ENCODE measurements at places on chromosomes 2 and 18.

GRCh38 chr2:186653511-186653910, 40.3 kb upstream of the FAM171B start:
- no peak for DNase-seq

DNA sequence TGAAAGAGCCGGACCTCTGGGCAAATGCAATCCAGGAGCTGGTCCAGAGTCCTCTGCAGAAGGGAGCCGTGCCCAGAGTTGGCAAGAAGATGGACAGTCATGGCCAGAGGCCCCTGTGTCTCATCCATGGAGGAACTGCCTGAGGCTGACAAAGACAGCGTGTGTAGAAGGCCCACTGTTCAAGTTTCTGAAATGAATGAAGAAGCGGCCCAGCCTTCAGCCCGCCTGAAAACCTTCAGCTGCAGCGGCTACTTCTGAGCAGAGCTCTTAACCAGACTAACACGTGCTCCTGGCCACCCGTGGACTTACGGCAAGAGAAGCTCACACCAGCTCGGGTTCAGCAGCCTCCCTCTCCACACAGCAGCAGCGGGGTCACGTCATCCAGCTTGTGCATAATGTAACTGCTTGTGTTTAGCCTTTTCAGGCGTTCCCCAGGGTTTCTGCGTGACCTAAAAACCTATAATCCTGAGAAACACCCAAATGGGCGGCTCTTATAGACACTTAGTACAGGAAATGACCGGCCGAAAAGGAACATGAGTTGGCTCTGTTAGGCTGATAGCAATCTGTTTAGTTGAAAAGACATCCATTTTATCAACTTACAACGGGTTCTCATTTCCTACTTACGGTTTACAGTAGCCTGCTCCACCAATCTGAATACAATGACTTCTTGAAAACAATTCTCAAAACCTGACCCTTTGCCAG, at the start of gene FAM124B:
Gene FAM124B, minus strand, starts transcription at position 467 of the 702 bp plus-strand sequence. Its CDS starts 339 bp downstream, at position 128.
- DNase-seq: peak; percentile 70

DNA sequence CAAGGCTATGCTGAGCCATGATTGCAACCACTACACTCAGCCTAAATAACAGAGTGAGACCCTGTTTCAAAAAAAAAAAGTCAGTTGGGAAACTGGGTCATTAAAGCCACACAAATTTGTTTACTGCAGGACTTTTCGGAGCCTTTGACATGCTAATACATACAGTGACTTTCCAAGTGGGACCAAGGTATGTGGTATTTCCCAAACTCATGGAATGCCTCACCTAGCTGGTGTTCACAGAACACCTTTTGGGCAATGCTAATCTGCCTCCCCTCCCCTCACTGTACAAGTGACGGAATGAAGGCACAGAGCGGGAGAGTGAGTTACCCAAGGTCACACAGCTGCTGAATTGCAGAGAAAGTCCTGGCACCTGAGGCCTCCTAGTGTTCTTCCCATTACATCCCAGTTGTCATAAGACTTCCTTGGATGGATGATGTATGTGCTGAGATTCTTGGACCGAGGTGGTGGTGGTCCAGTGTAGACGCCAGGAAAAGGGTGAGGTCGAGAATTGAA, 30.7 kb downstream of the ATOH8 start:
- DNase-seq: no peak

- DNase-seq: no peak
Observed at GRCh38 chr2:16464641-16465040, 201.0 kb downstream of the CYRIA start.

DNA sequence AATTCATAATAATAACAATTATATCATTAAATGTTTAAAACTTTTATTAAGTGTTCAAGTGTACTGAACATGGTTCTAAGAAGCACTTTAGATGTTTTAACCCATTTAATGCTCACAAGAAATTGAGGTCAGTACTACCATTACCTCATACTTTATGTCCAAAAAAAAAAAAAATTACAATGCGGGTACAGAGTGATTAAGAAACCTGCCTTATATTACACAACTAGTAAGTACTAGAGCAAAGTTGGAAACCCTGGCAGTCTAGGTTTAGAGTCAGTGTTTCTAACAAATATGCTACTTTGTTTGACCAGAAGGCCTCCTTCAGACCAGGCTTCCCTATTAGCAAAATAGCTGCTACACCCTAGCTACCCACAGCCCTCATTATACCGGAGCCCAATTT, 28.5 kb downstream of the PLEKHM3 start:
- DNase-seq: no peak

DNA sequence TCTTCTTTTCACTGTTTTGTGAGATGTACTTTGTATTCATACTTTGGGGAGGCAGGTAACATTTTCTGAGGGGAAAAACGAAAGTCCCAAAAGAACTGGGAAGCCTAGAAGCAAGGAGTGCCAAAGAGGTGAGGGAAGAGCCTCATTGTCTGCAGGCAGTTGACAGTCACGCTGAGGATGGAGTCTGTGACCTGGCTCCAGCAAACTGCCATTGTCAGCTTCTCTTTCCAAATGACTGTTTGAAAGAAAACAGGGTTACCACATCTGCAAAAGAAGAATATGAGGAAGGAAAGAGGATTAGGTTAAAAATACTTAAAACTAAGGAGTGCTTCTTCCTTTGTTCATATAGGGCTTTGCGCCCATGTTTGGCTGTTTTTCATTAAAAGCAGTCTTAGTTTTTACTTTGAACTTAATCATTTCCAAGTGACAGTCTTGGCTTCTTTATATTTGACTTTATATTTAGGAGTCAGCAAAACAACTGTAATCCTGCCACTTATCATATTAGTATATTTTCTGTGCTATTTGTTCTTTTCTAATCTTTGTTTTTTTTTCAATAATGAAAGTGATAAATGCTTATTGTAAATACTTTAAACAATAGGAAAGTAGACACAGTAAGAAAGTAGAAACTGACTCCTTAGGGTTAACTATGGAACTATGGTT, 35.0 kb downstream of the CERS6 start:
- no peak for DNase-seq

DNA sequence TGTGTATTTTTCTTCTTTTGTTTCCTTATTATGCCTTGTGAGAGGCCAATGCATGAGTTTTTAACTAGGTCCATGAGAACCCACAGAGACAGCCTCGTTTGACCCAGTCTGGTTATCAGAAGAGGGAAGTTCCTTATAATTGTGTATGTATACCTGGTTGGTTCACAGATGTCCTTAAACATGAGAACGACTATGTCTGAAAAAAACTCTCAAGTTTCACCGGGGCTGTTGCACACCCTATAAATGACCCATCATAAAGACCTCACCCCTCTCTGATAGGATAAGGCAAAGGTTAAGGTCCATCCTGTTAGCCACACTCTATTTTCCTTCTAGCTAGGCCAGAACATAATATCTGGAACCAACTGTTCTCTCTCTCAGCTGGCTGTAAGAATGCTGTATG, 42.7 kb upstream of the MSH2 start:
- DNase-seq: no peak

DNA sequence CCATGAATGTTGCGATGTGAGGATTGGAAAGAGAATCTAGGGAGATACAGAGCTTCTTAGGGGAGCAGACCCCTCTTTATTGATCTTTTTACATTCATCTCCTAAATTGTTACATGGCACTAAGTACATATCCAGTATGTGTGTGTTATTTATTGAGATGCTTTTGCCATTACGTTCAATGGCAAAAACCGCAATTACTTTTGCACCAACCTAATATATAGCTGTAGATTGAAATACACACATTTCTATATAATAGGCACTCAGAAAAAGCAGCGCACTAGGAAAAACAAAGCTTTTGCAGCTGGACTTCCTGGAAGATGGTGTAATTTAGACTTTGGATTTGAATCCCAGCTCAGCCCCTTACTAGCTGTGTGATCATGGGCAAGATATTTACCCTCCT, 849.4 kb downstream of the SLC4A3 start:
- DNase-seq: no peak

GRCh38 chr2:100054426-100054825, 88.0 kb downstream of the AFF3 start:
- no peak for DNase-seq

DNA sequence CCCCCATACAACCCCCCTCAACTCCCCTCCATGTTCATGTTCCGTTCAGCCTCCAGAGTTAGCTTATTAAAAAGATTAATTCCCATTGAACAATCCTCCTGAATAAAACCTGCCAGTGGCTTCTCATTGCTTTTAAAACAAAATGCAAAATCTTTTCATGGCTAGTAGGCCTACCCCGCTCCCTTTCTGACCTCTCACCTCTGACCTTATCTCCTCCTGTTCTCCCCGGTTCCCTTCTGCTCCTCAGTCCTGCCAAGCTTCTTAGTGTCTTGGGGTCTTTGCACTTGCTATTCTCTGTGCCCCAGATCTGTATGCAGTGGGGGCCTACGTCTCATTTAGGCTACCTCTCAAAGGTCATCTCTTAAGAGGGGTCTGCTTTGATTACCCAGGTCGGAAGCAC, 64.3 kb downstream of the RHOB start:
- DNase-seq: no peak

DNA sequence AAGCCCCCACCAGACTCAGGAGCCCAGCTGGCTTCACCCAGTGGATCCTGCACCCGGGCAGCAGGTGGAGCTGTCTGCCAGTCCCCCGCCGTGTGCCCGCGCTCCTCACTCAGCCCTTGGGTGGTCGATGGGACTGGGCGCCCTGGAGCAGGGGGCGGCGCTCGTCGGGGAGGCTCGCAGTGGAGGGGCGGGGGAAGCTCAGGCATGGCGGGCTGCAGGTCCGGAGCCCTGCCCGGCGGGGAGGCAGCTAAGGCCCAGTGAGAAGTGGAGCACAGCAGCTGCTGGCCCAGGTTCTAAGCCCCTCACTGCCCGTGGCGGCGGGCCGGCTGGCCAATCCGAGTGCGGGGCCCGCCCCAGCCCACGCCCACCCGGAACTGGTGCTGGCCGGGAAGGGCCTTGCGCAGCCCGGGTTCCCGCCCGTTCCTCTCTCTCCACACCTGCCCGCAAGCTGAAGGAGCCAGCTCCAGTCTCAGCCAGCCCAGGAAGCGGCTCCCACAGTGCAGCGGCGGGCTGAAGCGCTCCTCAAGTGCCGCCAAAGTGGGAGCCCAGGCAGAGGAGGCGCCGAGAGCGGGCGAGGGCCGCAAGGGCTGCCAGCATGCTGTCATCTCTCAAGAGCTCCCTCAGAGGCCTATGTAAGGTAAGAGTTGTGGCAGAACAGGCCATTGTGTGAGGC, 1307.8 kb upstream of the TMEFF2 start:
- no peak for DNase-seq

DNA sequence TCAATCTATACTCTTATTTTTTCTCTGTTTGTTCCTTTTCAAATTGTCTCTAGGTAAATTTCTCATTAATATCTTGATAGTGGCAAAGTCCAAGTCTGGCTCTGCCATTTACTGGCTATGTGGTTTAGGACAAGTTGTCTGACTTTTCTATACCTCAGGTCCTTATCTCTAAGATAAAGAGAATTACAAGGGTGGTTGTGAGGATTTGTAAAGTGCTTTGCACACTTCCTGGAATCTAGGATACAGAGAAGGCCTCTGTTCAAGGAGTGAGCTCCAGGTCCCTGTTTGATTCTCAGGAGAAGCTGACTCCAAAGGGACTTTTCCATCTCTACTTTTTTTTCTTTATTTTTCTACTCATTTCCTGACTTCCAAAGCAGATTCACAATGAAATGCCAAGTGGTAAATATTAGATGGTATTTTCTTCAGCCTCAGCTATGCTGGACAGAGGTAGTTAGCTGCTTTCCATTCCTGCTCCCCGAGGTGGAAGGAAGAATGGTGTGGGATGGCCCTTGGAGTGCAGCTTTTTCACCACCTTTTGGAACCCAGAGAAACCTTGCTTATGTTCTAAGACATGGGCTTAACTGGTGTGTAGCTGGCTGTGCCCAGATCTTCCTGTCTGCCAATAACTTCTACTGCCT, 90.5 kb downstream of the GALNT1 start:
- no peak for DNase-seq

GRCh38 chr2:74206180-74206688, 7.8 kb downstream of the MTHFD2 start:
- DNase-seq: peak; percentile 74

DNA sequence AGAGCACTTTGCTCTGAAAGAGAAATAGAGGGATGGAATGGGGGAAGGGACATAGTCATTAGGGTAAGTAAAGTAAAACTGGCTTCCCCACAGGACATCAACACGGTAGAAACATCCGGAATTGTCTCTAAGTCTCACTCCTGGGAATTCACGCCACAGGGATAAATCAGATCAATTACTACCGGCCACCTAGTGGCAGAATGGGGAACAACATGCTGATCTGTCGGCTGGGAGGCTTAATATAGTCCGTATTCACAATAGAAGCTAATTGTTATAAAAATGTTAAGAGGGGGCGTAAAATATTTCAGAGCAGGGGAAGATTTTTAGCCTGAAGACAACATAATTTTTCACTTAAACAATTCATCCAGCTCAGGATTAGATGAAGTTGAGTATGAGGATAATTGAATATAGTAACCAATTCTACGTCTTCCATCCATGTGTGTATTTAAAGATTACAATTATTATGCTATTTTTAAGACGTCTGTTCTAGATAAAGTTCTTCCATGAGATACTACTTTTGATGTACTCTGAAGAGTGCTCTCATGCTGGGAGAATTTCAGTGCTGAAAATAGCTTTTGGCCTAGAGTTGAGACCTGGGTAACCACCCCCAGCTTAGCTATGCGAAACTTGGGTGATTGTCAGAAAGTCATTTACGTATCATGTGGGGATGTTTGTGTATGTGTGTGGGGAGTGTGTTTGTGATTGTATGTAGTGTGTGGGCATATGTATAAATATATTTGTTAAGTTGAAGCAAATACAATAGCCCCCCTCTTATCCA, 65.7 kb downstream of the LRRTM1 start:
- DNase-seq: peak; percentile 88

- peak; percentile 57 for DNase-seq
Observed at GRCh38 chr2:73070643-73071359, 711 bp downstream of the SFXN5 start.

- DNase-seq: no peak
Observed at GRCh38 chr2:67290451-67291290, 106.5 kb upstream of the ETAA1 start.

DNA sequence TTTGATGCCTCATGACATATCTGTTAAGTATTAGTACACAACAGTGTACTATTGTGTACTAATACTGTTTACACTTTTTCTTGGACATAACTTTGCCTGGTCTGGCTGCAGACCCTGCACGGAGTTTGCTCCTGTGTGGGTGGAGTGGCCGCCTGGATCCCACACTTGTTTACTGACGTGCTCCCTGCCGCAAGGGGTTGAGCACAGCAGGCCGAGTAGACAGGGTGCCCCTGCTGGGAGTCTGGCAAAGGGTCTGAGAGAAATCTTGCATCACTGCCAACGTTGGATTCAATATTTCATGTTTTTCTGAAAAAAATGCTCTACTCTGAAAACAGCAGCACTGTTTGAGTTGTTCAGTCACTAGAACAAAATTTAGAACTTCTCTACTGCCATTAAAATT, 59.0 kb downstream of the PDK1 start:
- no peak for DNase-seq

GRCh38 chr18:22300665-22301636, 116.8 kb downstream of the CTAGE1 start:
- DNase-seq: no peak

GRCh38 chr2:55301277-55301676, 32.2 kb upstream of the MTIF2 start:
- no peak for DNase-seq

Data from Peyer's patch (tissue), 4 donors.